ENCODE measurements at places on chromosomes 5 and 9.
A peak's percentile ranks its signal among the peaks of the same experiment; 100 is the strongest.

DNA sequence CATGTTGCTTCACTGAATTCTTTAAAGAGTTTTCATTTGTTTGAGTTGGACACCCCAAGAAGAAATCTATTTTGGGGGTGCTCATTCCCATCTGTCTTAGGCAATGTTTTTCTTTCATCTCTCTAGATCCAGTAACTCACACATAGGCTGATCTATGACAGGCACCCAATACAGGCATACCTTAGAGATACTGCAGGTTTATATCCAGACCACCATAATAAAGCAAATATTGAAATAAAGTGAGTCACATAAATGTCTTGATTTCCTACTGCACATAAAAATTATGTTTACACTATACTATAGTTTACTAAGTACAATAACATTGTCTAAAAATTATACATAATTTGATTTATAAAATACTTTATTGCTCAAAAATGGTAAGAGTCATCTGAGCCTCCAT, 364.5 kb downstream of the MTRR start:
- DNase-seq = no peak

GRCh38 chr5:10123254-10123989, 126.3 kb downstream of the ATPSCKMT start:
- no peak for DNase-seq

DNA sequence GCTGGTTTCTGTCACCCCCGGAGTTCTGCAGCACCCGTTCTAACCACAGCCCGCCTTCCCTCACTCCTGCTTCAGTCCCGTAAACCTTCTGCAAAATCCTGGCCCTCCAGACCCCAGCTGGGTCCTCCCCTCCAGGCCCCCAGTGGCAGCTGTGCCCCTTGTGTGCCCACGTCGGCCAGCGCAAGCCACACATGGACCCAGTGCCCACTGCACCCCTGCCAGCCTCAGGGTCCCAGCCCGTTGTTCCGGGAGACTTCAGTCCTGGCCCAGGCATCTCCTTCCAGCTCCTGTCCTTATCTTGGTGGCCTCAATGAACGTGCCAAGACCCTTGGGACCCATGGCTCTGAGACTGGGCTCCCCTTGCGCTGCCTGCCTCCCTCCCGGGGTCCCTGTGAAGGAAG, 43.2 kb downstream of the EXD3 start:
- no peak for DNase-seq

- no peak for DNase-seq
Observed at GRCh38 chr5:54516051-54516655, 1.4 kb upstream of the SNX18 start.

- DNase-seq = no peak
Observed at GRCh38 chr5:125719681-125720347, 703.4 kb upstream of the GRAMD2B start.

- DNase-seq = no peak
Observed at GRCh38 chr5:25419684-25420083, 774.9 kb upstream of the CDH10 start.

DNA sequence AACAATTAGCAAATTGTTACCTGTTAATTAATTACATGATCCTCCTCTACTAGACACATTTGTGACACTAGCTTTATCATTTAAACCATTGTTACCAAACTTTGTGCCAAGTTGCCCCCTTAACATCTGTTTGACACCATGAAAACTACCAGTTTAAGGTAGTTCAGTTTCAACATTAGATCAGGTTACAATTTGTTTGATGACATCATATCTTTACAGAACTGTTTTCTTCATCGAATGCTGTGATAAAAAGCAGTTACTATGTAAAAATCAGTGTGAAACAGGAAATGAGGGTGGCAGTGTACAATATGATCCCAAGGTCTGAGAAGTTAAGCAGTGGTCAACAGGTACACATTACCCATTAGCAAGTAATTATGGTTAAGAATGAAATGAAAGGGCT, 17.7 kb downstream of the GIN1 start:
- no peak for DNase-seq

DNA sequence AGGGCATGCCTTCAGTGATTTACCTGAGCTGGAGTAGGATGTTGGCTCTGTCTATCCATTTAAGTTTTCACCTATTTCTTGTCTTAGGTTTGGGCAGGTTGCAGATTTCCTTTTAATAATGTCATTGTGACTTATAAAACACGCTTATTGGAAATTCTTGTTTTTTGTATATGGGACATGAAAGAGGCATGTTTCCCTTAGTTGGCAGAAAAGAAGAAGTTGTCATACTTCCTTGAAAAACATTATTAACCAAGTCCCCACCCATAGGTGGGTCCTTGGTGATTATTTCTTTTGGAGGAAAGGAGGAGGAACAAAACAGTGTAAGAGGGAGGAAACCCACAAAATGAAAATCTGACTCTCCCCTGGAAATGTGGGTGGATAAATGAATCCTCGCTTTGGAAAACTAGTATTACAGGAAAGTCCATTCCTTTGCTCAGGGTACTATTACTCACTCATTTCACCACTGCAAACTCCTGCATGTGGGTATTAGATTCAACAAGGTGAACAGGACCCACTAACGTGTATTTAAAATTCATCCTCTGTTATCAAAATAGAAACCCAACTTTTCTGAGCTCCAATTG, 9.3 kb downstream of the CER1 start:
- DNase-seq = no peak

DNA sequence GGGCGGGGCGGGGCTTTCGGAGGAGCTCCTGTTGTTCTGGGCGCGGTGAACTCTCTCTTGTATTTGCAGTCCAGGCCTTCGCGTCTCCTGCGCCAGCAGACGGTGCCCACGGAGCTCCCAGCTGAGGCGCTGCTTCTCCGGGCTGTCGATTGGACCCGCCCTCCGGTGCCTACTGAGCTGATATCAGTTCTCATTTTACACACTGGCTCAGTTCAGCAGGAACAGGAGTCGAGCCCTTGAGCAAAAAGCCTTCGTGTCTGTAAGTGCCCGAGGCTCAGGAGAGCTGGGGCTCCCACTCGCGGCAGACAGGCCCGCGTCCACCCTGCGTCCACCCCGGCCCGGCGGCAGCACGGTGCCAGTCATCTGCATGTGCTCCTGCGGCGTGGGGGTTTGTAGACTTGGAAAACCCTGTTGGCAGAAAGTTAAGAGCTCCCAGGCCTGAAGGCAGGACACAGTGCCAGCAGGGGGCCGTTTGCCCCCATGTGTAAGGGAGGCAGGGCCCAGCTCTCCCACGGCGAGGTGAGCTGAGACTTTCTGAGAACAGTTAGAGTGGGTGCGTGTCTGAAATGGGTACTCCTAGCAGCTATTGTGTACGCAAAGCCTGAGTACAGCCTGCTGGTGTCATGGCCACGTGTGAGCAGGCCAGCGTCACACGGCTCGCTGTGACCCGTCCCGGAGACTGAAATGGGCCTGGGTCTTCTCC, 231.5 kb downstream of the FANCC start:
- DNase-seq = no peak

DNA sequence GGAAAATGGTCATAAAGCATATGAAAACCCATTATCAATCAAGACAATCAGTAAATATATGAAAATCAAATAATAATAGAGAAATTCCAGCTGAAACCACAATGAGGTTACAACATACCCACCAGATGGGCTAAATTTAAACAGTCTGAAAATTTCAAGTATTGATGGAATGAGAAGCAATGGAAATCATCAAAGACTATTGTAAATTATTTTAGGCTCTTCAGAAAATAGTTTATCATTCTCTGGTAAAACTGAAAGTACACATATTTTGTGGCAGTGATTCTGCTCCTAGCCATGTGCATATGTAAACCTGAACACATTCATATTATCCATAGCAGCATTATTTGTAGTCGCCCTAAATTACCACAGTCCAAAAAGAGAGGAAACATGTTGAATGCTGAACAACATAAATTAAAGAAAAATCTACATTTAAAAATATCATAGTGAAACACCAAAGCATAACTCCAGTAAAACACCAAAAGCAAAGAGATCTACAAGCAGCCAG, 215.3 kb downstream of the PRELID2 start:
- DNase-seq = no peak

GRCh38 chr5:127066721-127067120, 6.6 kb downstream of the C5orf63 start:
- DNase-seq = no peak

GRCh38 chr9:6226696-6227095, 11.1 kb downstream of the IL33 start:
- DNase-seq = no peak

- no peak for DNase-seq
Observed at GRCh38 chr5:110653231-110653970, 73.1 kb downstream of the TMEM232 start.

- DNase-seq = no peak
Observed at GRCh38 chr9:117411547-117411946, 3.3 kb downstream of the ASTN2 start.

- no peak for DNase-seq
Observed at GRCh38 chr5:78242001-78242400, 52.5 kb downstream of the AP3B1 start.

GRCh38 chr9:127004946-127005769, 90.6 kb downstream of the RALGPS1 start:
- peak; percentile 45 for DNase-seq

- DNase-seq = no peak
Observed at GRCh38 chr9:82082563-82082962, 94.0 kb downstream of the SPATA31D1 start.

- DNase-seq = no peak
Observed at GRCh38 chr5:166772770-166773169, 1518.7 kb upstream of the WWC1 start.

- DNase-seq = no peak
Observed at GRCh38 chr5:167071981-167072610, 1219.3 kb upstream of the WWC1 start.

DNA sequence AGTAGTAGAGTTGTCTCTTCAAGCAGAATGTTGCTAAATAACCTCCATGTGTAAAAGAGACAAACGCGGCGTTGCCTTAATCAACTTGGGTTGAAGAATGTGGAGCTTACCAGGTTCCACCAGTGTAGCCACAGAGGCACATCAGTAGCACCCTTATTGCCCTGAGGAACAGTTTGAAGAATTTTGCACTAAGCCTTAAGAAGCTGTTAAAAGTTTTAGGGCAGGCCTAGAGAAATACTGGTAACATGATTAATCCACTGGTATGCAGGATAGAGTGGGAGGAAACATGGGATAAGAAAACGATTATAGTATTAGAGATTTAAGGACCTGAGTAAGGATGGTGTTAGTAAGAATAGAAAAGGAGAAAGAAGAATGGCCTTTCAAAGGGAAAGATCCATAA, 100.6 kb downstream of the ZCCHC7 start:
- no peak for DNase-seq

DNA sequence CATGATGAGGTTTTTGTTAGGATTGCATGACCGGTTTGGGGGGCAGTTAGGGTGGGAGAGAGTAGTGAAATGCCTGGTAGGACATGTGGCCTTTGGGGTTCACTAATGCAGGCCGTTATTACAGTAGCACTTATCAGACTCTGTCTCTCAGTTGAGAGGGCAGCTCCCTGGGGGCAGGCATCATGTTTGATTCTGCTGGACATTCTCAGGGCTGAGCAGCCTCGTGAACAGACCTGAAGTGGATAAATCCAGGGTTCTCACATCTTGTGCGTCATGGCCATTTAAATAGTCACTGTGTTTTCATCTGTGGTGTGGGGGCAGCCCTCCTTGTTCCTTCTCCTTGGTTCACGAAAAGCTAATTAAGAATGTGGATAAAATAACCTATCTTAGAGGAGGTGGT, 18.9 kb downstream of the KCNN2 start:
- no peak for DNase-seq

DNA sequence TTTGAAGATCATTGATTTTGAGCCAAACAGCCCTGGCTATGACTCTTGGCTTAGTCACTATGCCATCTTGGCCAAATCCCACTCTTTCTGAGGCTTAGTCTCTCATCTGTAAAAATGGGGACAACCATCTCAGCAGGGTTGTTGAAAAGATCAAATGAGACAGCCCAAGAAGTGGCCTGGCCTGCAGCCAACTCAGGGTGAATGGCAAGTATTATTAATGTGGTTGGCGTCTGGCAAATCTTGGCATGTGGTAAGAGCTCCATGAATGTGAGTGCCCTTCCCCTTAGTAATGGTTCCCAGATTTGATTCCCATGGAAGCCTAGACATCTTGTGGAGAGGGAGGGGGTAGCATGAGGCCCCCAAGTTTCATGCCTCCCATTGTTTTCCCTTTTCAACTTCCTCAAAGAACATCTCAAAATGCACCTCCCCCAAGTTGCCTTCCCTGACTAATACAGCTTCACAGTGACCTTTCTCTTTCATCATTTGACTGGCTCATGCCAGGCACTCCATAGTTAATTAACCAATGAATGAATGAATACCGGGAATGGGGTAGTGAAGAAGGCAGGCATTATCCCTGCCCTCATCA, 11.8 kb upstream of the TGFBI start:
- DNase-seq = no peak

GRCh38 chr9:5440426-5440825, 2.7 kb upstream of the PLGRKT start:
- DNase-seq = no peak

DNA sequence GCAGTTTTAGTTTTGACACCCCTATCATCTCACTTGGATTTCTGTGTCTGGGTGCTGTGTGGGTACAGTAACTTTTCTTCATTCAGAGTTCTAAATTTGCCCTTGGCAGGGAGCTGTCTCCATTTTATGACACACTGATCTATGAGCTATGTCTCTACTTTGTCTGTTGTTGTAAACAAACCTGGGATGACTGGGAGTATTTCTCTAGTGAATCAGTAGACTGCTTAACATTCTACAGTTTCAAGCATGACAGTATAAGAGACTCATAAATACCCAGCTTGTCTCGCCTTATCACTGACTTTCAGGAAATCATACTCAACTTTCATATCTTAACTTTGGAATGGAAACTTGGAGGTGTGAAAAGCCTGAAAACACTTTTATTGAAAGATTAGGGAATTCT, 212.1 kb upstream of the NUDT12 start:
- DNase-seq = no peak

DNA sequence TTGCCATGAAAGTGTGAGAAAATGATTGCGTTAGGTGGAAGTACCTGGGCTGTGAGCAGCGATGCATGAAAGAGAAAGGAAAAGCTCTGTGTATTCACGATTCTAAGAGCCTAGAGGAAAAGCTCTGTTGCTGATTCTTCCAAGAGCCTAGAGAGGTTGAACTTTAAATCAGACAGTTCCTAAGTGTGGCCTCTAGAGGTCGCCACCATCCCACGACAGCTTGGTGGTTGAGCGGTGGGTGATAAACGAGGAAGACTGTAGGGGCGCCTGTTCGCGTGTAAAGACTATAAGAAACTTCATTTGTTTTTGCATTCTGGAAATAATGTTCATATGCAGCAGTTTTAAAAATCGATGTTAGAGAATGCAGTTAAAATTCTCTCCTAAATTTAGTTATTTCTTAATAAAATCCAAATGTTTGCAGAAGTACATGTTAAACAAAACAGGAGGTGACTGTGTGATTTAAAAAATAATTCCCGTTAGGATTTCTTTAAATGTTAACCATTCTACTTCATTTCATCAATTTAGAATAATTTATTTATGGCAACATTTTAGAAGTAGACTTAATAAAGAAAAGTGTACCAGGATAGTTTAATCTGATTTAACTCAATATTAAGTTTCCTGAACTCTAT, 107.7 kb downstream of the TENT4A start:
- DNase-seq = peak; percentile 14
